Neural progenitor cell (in vitro differentiated cells): ENCODE measurements at places on chromosomes 6 and 20.

DNA sequence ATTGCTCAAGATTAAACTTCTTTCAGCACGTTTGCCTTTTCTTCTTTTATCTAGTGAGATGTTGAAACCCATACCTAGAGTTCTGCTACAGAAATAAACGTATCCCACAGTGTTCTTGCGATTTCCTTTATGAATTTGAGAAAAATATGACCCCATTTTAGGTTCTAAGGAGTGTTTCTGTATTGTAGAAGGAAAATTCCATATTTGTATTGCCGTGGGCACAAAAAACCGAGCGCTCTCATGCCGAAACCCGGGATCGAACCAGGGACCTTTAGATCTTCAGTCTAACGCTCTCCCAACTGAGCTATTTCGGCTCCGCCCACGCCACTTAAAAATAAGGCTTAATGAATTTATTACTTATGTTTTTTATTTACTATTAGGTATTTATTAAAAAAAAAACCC, 23.7 kb downstream of the ZNF311 start:
- H3K27ac ChIP-seq, result no peak overlapping the region
- H3K36me3 ChIP-seq, result no peaks in the 10 kb centered on the region
- H3K27me3 ChIP-seq, result peaks cover 40% of the 10 kb centered on the region
- peak overlapping the region; percentile 97 for H3K4me3 ChIP-seq

DNA sequence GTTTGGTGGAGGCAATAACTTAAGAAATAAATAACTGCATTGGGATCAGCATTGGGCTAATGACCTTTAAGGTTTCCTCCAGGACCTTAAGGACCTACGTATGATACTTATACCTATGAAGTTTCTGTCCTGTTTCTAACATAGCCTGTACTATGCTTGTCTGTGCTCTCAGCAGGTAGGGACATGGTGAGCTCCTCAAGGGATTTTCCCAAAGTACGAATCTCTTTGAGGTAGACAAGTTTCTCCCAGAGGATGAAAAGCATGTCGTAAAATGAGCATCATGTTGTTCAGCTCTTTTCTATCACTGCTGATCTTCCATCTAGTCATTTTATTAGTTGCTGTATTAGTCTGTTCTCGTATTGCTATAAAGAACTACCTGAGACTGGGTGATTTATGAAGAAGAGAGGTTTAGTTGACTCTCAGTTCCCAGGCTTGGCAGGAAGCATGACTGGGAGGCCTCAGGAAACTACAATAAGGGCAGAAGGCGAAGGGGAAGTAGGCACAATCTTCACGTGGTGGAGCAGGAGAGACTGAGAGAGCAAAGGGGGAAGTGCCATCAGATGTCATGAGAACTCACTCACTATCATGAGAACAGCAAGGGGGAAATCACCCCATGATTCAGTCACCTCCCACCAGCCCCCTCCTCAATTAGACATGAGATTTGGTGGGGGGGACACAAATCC, 77.8 kb upstream of the TGM3 start:
- H3K36me3 ChIP-seq, result no peaks in the 10 kb centered on the region
- H3K4me3 ChIP-seq, result no peak overlapping the region
- no peaks in the 10 kb centered on the region for H3K27me3 ChIP-seq
- H3K4me1 ChIP-seq, result no peaks in the 10 kb centered on the region

DNA sequence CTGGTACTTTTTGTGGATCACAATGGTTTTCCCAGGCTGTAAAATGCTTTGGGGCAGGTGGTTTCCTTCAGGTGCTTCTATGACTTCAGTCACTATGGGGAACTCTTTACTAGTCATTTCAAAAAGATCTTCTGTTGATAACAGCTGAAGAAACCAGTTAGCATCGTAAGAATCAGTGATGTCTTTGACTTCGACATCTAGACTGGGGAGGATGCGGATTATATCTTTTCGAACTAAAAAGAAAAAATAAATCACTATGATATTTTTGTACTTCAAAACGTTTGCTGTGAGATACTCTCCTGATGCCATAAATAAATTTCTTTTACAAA, 87.2 kb downstream of the THEMIS start:
- H3K4me3 ChIP-seq, result no peak overlapping the region
- no peak overlapping the region for H3K27ac ChIP-seq
- no peaks in the 10 kb centered on the region for H3K4me1 ChIP-seq

DNA sequence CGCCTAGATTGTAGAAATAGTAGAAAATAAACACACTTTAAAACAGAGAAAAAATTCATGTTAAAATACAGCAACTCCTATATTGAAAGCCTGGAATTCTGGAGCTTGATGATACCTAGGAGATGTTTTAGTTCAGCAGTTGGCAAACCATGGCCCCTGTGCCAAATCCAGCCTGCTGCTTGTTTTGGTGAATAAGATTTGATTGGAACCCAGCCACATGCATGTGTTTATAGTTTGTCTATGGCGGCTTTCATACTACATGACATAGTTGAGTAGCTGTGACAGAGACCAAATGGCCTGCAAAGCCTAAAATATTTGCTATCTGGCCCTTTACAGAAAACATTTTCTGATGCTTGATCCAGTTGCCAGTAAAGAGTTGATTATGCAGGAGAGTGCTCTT, 57.2 kb downstream of the PAX1 start:
- DNase-seq, result no peak
- H3K36me3 ChIP-seq, result no peaks in the 10 kb centered on the region
- no peaks in the 10 kb centered on the region for H3K4me1 ChIP-seq
- H3K27me3 ChIP-seq, result peaks cover 16% of the 10 kb centered on the region
- H3K27ac ChIP-seq, result no peak overlapping the region

- no peak overlapping the region for H3K4me3 ChIP-seq
- H3K4me1 ChIP-seq, result peaks cover 20% of the 10 kb centered on the region
- no peaks in the 10 kb centered on the region for H3K27me3 ChIP-seq
- peaks cover 3% of the 10 kb centered on the region for H3K36me3 ChIP-seq
- peak; percentile 19 for DNase-seq
These were observed 48.4 kb upstream of the DSN1 start for GRCh38 chr20:36821964-36822437.

GRCh38 chr6:132011582-132011981, 60.4 kb upstream of the CCN2 start:
- no peak for DNase-seq
- no peaks in the 10 kb centered on the region for H3K27me3 ChIP-seq
- H3K4me1 ChIP-seq, result no peaks in the 10 kb centered on the region
- H3K4me3 ChIP-seq, result no peak overlapping the region

GRCh38 chr6:44428682-44429081, 41.2 kb downstream of the CDC5L start:
- H3K27me3 ChIP-seq, result no peaks in the 10 kb centered on the region
- no peak overlapping the region for H3K4me3 ChIP-seq
- no peak for DNase-seq
- no peaks in the 10 kb centered on the region for H3K4me1 ChIP-seq

GRCh38 chr20:3165473-3166337, 6.0 kb upstream of the FASTKD5 start:
- peaks cover 23% of the 10 kb centered on the region for H3K27me3 ChIP-seq
- DNase-seq, result no peak
- no peak overlapping the region for H3K4me3 ChIP-seq
- H3K4me1 ChIP-seq, result peaks cover 3% of the 10 kb centered on the region
- no peak overlapping the region for H3K27ac ChIP-seq

DNA sequence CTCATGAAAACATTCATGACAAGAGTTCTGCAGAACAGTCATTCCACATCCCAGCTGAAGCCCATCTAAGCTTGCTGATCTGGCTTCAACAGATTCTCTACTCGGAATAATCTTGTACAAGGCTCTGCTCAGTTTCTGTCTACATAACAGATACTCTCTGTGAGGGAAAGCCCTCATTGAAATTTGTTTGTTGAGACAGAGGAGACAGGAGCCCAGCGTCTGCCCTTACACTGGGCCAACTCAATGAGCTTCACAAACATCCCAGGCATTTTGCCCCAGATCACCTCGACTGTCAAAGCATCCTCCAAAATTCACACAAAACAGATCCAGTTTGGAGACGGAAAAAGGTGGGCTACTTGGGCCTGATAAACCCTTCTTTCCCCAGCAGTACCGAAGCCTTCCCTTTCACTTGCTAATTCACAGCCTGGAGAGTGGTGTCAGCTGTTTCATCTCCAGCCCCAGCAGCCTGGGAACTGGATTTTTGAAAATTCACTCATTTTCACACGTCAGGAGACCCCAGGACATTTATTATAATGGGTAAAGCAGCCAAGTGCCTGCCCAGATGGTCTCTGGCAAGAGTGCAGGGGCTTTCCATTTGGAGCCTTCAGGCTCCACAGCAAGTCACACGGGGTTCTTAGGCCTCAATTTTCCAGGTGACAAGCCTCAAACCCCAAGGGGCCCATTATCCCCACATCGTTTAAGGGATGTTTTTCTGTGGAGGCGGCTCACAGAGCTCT, 7.3 kb downstream of the CCDC167 start:
- no peak overlapping the region for H3K27ac ChIP-seq
- H3K36me3 ChIP-seq, result no peaks in the 10 kb centered on the region
- H3K4me1 ChIP-seq, result peaks cover 42% of the 10 kb centered on the region

- no peak overlapping the region for H3K4me3 ChIP-seq
- DNase-seq, result no peak
- no peaks in the 10 kb centered on the region for H3K4me1 ChIP-seq
These were observed 79.3 kb downstream of the PLG start for GRCh38 chr6:160781298-160781697.

DNA sequence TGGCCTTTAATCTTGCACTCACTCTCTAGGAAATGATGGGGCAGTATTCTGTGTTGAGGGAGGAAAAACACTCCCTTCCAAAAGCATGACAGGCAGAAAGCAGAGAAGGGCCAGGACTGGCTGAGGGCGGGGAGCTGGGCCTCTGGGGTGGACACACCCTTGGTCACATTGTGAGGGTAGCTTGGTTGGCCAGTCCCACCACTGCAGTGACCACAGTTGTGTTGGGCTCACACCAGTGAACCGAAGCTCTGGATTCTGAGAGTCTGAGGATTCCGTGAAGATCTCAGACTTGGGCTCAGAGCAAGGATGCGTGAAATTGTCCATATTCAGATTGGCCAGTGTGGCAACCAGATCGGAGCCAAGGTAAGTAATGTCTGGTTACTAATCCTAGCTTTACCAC, at the start of gene TUBB1:
TUBB1 (plus strand) TSS at position 213 of the 400 bp plus-strand sequence; CDS start at position 307, 94 bp downstream.
- no peaks in the 10 kb centered on the region for H3K4me1 ChIP-seq
- H3K4me3 ChIP-seq, result no peak within 1 kb of the TSS
- H3K27me3 ChIP-seq, result no peaks in the 10 kb centered on the region
- H3K36me3 ChIP-seq, result no peaks in the 10 kb centered on the region
- H3K27ac ChIP-seq, result no peak within 1 kb of the TSS
- DNase-seq, result no peak

DNA sequence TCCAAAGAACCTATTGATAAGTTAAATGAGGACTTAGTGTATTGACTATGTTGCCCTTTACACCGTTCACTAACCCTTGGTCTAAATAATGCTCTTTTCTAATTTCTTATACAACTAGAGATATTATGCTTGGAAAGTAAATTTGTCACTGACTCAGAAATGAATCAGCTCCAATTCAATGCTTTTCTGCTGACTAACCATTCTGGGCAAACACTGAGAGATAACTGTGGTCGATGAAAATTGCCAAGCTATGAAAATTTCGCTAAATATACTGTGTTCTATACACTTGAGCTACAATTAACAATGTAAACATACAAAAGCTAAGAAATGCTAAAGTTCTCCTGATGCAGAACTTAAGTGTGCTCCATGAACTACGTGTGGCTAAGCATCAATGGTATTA, 23.1 kb upstream of the FBXO9 start:
- no peak for DNase-seq
- peaks cover 21% of the 10 kb centered on the region for H3K4me1 ChIP-seq
- H3K27me3 ChIP-seq, result no peaks in the 10 kb centered on the region
- no peaks in the 10 kb centered on the region for H3K36me3 ChIP-seq

DNA sequence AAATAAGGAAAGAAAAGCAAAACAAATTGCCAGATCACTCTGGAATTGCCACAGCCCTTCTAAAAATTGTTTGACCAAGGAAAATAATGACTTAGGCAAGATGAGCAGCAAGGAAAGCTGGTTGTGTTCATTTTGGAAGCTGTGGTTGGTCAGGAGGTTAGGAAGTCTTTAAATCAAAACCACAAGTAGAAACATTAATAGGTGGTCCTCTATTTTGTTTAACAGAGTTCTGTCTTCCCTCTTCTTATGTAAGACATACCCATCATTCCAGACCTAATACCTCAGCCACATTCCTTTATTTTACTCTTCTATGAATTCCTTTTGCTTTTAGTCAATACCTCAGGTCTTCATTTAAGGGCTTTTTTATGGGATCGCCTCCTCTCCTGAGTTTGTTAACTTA, 422.2 kb upstream of the PLCB4 start:
- no peak overlapping the region for H3K27ac ChIP-seq
- no peak for DNase-seq
- no peaks in the 10 kb centered on the region for H3K27me3 ChIP-seq
- no peaks in the 10 kb centered on the region for H3K36me3 ChIP-seq

DNA sequence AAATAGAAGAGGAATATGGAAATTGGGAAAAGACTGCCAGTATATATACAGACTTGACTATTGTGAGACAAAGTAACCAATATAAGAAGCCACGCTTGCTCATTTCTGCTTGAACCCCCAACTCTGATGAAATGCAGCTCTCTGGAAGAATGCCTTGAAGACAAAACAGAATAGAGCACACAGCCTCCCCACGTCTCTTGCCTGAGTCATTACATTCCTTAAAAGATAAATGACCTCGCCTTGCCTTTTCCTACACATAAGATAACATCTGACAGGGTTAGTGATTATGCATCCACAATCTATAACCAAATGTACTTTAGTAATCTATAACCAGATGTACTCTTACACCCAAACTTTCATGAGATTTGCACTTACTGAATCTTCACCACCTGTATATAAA, 141.1 kb upstream of the EEF1E1 start:
- no peak for DNase-seq
- no peaks in the 10 kb centered on the region for H3K36me3 ChIP-seq
- H3K27me3 ChIP-seq, result no peaks in the 10 kb centered on the region
- no peak overlapping the region for H3K4me3 ChIP-seq

DNA sequence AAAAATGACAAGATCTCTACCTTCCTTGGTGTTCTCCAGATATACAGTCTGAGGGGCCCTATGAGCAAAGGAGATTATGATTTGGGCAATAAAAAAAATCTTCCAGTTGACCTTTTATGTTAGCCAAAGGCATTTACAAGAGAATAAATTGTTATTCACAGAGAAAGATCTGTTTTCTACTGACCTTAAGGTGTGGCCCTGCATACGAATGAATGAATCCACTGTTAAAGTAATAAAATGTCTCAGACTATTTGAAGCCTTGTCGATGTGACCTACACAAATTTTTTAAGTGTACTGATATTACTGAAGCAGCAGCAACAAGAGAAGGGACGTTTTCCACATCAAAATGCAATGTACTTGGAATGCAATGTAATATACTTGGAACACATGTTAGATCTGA, 95.9 kb upstream of the SSTR4 start:
- peaks cover 6% of the 10 kb centered on the region for H3K4me1 ChIP-seq
- no peak for DNase-seq
- H3K36me3 ChIP-seq, result no peaks in the 10 kb centered on the region
- H3K4me3 ChIP-seq, result no peak overlapping the region

GRCh38 chr20:20743511-20744169, 31.2 kb upstream of the RALGAPA2 start:
- peak overlapping the region; percentile 19 for H3K4me3 ChIP-seq
- peaks cover 24% of the 10 kb centered on the region for H3K4me1 ChIP-seq
- peak; percentile 83 for DNase-seq
- H3K27me3 ChIP-seq, result no peaks in the 10 kb centered on the region
- peak overlapping the region; percentile 89 for H3K27ac ChIP-seq
